ENCODE measurements at places on chromosomes 4 and X.

DNA sequence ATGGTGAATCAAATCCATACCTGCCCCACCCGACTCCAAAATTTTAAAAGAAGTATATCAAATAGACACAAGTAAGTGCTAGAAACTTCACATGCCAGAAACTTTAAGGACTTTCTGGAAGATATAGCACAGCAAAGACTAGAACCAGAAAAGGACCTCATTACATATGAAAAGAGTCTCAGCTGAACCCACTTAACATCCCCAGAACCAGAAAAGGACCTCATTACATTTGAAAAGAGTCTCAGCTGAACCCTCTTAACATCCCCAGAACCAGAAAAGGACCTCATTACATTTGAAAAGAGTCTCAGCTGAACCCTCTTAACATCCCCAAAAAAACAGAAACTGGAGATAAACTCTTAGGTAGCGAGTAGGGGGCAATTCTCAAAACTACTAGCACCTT lies 32.3 kb downstream of the STPG2 start:
- DNase-seq: no peak

GRCh38 chr4:15702941-15703403 lies at the start of gene BST1:
Gene BST1, plus strand, starts transcription at chr4:15703065. Its CDS starts 80 bp downstream, at chr4:15703145.
- DNase-seq: peak; percentile 54

DNA sequence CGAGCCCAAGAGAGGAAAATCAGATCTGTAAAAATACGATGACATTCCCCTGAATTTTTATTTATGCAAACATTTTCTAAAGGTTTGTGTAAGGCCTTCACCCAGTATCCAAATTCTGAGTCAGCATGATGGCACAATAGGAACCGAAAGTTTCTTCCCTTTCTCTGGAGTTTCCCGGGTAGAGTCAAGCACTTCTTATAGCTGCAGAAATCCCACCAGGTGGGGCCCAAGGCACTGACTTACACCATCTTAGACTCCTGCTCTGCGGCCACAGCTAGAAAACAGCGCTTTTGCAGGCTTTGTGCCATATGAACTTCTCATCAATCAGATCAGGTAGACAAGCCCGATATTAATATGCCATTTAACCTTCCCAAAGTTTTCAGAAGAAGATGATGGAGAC lies 13.4 kb downstream of the LEF1 start:
- DNase-seq: peak; percentile 61

DNA sequence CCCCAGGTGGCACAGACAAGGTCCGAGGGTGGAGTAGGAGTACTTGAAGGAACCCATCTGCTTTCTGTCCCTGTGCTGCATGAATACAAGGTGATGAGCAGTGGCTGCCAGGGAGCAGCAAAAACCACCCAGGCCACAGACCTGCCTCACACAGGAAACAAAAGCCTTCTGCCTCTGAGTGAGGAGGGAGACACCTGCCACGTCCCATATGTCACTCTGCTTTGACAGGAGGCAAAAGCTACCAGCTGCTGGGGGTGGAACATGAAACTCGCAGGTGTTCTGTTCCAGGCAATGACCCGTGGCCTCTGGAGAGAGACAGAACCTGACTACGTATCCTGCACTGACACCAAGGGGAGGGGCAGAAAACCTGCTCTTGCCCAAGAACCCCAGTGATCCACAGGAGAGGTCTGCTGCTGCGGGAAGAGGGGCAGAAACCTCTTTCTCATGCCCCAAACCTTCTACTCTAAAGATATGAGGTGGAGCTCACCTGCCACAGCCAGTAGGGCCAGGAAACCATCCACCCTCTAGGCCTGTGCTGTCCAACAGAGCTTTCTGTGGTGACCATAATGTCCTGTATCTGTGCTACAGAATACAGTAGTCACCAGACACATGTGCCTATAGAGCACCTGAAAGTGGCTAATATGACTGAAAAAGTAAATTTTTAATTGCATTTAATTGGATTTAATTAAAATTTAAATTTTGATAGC lies 172.9 kb downstream of the PRDM5 start:
- DNase-seq: no peak

GRCh38 chrX:42673301-42673810 lies 104.6 kb downstream of the PPP1R2C start:
- DNase-seq: no peak

GRCh38 chr4:121717680-121718237 lies 21.0 kb upstream of the ANXA5 start:
- no peak for DNase-seq

DNA sequence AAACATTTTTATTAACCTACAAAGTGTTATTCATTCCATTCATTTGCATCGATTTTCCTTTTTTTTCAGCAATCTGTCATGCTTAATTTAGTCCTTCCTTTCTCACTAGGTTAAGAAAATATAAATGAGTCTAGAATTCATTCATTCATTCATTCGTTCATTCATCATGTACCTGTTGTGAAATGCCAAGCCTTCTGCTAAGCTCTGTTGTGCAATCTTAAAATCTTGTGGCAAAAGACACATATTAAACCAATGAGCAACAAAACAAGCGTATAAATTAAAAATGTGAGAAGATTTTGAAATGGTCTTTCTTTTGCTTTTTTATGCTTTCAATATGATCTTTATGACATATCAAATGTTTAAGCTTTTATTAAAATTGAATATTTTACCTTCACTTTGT lies 88.6 kb upstream of the MAD2L1 start:
- DNase-seq: no peak

- DNase-seq: peak; percentile 62
These were observed 116.9 kb downstream of the EFNB1 start for GRCh38 chrX:68945603-68946228.

DNA sequence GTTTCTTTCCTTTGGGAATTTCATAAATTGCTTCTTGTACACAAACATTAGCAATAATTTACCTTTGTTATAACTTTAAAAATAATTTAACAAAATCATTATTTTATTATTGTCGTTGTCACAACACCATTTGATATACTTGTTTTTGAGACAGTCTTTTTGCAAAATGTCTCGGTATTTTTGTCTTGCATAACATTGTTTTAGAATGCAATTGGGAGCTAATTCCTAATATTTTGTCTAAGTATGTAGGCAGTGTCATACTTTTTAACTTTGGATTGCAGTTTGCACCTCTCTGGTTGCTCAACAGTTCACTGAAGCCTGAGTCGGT lies 340 bp upstream of the CFAP299 start:
- no peak for DNase-seq

GRCh38 chr4:86657910-86658309 lies 63.8 kb downstream of the PTPN13 start:
- no peak for DNase-seq

DNA sequence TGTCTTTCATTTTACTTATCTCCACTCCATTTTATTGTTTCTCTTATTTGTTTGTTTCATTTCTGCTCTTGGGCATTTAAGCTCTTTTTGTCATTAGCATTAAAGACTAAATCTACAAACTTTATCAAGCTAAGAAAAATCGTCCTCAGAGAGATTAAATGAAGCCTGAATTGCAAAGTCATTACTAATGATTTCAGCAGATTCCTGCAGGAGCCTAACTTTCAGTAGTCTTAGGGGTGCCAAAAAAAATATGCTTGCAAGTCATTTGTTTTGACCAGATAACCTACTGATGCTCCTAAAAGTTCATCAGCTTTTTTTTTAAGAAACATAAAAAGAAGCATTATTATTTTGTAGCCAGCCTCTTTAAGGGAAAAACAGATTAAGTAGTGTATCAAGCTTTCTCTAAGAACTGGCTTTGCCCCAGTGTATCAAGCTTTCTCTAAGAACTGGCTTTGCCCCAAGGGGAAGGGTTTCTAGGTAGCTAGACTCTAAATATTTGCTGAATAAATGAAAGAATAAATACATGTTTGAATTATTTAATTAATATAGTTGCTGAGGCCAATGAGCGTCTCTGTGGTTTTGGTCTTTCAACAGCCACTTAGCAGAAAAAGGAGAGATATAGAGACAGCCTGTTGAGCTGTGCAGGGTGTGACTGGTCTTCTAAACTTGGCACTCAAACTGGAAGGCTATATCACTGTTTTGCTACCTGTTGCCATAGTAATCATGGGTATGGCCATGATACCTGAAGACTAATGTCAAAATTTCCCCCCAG lies 174.2 kb downstream of the BTC start:
- no peak for DNase-seq

DNA sequence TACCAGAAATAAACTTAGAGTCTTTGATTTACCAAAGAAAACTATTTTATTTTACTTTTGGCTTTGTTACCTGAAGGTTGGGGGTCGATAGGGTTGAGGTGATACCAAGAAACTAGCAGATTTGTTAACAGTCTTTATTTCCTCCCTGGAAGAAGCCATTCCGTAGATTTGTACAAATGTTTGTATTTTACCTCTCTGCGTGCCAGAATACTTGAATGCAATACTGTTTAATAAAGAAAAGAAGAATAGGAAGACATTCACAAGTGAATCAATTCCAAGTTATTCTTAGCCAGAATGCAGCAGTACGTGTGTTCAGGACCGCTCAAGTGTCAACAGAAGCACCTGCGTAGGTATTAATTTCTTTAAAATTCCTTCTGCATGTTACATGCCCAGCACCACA lies 260.3 kb upstream of the TENM3 start:
- no peak for DNase-seq

GRCh38 chrX:43718956-43719355 lies 62.9 kb downstream of the MAOA start:
- no peak for DNase-seq

- DNase-seq: peak; percentile 85
These were observed 192.5 kb upstream of the TAPT1 start for GRCh38 chr4:16418814-16419213.

- DNase-seq: no peak
These were observed 61.9 kb downstream of the LARP1B start for GRCh38 chr4:128123036-128123435.

GRCh38 chrX:136496764-136497555 lies 432 bp upstream of the HTATSF1 start:
- peak; percentile 85 for DNase-seq

GRCh38 chr4:2116687-2117400 lies 57.7 kb downstream of the NAT8L start:
- DNase-seq: no peak

DNA sequence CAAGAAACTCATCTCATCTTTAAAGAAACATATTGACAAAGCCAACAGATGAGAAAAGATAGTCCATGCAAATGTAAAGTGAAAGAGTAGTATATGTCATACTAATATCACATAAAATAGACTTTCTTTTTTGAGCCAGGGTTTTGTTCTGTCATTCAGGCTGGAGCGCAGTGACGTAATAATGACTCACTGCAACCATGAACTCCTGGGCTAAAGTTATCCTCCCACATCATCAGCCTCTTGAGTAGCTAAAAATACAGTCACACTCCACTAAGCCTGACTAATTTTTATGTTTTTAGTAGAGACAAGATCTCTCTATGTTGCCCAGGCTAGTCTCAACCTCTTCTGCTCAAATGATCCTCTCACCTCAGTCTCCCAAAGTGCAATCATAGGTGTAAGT lies 51.8 kb upstream of the TRAM1L1 start:
- DNase-seq: peak; percentile 75

DNA sequence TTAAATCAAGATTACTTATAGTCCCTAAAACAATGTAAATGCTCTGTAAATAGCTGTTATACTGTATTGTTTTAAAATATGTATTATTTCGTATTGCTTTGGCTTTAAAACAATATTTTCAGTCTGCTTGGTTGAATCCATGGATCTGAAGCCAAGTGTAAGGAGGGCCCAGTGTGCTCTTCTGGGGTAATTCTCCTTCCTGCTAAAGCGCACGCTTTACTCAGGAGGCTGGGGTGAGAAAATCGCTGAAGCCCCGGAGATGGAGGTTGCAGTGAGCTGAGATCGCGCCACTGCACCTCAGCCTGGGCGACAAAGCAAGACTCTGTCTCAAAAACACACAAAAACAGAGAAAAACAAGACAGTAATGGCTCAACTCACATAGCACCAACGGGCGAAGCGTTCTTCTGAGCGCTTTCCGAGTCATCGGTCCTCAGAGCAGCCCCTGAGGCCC lies 391 bp upstream of the IDUA start:
- DNase-seq: no peak

GRCh38 chr4:84507941-84508340 lies 8.8 kb upstream of the NKX6-1 start:
- DNase-seq: no peak

DNA sequence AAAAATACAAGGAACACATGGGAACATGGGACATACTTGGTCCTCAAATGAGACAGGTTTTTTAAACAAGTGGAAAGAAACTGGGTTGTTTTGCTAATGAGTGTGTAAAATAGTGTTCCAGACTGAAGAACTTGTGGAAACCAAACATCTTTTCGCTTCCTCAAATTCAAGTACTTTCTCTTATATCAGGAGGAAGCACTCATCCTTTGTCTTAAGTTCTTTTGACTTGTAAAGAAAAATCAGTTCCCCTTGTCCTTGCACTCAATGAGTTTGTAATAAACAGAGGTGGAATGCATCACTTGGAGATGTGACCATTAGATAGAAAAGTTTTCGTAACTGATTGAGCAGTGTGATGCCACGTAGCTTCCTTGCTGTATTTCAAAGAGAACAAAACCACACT lies 101.1 kb downstream of the PHOX2B start:
- DNase-seq: no peak

DNA sequence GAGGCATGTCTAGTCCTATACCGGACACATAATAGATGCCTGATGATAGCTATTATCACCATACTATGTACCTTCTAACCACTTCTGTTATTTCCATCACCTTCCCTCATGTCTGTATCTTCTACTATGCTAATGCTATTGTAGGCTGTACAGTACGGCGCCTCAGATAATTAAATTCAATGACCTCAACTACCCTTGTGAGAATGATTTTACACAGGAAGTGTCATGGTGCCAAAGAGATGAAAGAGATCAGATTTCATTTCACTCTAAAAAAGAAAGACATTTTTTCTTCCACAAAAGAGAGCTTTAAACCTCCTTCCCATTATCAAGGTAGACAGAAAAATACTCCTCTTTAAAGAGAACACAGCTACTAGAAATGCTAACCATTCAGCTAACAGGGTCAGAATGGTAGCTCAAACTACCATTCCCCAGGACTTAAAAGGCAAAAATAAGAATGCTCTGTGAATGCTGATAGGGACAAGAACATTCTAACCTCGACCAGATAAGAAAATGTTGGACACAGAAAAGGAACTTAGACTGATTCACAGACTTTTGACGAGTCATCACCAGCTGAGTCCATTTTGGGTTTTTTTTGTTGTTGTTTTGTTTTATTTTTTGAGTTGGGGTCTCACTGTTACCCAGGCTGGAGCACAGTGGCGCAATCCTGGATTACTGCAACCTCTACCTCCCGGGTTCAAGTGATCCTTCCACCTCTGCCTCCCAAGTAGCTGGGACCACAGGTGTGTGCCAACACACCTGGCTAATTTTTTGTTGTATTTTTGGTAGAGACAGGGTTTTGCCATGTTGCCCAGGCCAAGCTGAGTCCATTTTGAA lies 99.2 kb upstream of the RAPGEF2 start:
- DNase-seq: peak; percentile 33

DNA sequence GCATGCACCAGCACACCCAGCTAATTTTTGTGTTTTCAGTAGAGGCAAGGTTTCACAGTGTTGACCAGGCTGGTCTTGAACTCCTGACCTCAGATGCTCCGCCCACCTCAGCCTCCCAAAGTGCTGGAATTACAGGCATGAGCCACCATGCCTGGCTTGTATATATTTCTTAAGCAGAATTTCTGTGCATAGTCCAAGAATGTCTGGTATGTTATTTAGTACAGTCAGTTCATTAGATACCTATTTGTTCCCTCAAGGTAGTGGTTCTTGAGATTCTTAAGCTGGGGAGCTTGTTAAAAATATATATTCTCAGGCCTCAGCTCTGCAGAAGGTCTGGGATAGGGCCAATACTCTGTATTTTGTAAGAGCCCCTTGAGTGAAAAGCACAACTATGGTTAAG lies 4.6 kb upstream of the SERTM2 start:
- DNase-seq: no peak
